NCI-H226 (cell line): ENCODE measurements at places on chromosomes 4 and X.
A peak's percentile ranks its signal among the peaks of the same experiment; 100 is the strongest.

DNA sequence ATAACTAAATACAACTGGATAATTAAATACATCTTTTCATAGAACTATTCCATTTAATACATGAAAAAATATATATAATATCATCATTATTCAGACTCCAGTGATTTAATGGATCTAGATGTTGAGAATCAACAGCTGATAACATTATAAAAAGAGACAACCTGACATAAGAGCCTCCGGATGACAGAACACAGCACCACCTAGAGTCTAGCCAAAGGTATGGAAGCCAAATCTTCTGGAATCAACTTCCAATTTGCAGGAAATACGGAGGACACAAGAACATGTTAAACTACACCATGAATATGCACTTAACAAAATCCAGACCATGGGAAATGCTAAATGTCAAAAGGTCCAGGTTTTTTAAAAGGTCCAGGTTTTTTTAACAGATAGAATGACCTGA, 55.0 kb downstream of the LRBA start:
- DNase-seq = peak; percentile 30

GRCh38 chrX:151019856-151020255, 36.7 kb downstream of the HMGB3 start:
- peak; percentile 18 for DNase-seq

DNA sequence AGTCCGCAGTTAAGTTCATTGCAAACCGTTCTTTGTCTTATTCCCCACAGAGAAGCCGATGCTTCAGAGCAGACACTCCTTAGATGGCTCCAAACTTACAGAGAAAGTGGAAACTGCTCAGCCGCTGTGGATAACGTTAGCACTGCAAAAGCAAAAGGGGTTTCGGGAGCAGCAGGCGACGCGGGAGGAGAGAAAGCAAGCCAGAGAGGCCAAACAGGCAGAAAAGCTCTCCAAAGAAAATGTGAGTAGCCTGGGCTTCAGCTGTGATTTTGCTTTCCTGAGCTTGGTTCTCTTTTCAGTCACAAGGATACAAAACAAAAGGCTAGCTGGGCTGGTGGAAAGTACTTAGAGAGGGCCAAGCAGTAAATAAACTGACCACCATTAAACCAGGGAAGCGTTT, 64.0 kb downstream of the AASDH start:
- DNase-seq = no peak

- no peak for DNase-seq
Observed at GRCh38 chrX:19776753-19777152, 110.6 kb downstream of the SH3KBP1 start.

GRCh38 chr4:157221426-157221894, 932 bp downstream of the GRIA2 start:
- no peak for DNase-seq

DNA sequence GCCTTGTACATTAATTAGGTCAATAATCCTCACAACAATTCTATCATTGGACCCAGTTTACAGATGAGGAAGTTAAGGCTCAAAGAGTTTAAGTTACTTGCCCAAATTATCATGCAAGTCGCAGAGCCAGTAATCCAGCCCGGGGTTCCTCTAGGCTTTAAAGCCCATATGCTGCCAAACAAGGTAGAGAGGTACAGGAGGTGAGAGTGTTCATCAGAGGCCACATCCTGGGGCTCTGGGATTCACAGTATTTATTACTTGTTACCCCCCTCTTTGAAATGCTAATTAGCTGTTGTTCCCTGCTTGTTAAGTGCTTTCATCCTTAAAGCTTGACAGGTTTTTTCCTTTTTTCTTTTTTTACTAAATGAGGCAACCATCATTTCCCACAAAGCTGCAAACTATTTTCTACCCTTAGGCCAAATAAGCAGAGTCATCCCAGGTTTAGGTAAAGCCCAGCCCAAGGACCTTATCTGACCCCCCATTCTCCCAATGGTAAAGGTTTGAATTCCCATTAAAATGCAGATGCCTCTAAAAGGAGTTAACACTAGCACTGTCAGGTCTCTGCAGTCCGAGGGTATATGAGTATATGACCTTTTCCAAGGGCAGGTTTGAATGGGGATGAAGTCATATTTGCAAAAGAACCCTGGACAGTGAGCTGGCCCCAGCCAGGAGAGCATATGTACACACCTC, 150.3 kb downstream of the SOX3 start:
- no peak for DNase-seq

GRCh38 chr4:10353110-10353509, 104.1 kb downstream of the ZNF518B start:
- DNase-seq = no peak

DNA sequence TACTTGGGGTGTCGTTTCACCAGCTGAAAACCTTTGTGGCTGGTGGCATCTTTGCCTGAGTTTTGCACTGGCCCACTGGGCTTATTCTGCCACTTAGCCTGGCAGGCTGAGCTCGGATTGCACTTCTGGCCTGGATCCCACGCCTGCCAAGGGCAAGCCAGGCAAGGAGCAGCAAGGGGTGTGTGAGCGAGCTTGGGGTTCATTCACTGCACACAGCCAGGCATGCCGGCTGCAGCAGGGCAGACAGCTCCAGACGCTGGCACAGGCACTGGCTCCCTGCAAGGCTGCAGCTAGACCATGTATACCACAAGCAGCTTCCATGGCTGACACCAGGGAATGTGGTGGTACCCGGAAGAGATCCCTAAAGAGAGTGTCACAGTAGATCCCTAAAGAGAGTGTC, 476.3 kb downstream of the EPHA5 start:
- DNase-seq = no peak

- no peak for DNase-seq
Observed at GRCh38 chrX:69149466-69150280, 15.6 kb downstream of the PJA1 start.

DNA sequence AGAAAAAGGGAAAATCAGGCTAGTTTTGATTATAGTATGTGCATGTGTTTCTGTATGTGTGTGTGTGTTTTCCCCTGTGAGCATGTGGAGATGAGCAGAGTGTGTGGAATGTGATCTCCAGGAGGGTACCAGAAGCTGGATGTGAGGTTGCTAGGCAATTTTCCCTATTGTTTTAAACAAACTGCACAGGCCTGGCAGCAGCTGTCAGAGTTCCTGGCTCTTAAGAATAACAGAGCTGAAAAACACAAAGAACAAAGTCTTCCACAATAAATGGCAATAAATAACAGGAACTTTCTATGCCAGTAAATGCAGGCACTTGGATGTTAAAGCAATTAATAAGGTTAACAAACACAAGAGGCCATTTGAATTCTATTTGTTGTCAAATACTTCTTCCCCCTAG, 344.6 kb upstream of the CTSO start:
- DNase-seq = peak; percentile 81

- peak; percentile 95 for DNase-seq
Observed at GRCh38 chrX:110087485-110088356, 84.8 kb downstream of the TMEM164 start.

DNA sequence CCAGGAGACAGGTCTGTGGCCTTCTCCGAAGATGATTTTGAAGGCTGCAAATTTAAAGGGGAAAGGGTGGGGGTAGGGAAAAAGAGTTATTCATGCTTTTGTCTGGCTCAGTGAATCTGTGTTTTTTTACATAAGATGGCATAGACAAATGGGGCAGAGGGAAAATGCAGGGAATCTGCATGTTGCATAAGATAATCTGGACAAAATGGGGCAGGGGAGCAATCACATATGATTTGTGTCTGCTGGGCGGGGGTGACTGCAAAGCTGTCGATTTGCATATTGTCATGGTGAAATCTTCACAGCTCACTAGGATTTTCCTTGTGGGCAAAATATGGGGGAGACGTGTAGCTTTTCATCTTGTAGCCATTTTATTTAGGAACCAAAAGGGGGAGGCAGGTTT, 29.4 kb upstream of the GYG2 start:
- no peak for DNase-seq

DNA sequence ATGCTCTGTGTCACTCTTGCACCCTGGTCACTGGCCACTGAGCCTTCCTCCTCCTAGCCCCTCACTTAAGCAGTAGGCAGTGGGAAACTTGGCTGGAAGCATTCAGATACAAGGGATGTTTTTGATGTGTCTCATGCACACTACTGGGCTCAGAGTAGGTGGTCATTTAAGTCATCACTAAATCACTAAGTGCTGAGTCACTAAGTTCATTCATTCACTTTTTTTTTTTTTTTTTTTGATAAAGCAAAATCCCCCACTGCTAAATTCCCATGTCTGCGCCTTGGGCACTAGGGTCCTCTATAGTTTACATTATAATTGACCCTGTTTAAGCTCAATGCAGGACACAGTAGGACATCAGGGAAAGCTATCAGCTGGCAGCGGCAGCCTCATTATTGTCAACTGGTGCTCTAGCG, 182.4 kb upstream of the MBNL3 start:
- DNase-seq = no peak

DNA sequence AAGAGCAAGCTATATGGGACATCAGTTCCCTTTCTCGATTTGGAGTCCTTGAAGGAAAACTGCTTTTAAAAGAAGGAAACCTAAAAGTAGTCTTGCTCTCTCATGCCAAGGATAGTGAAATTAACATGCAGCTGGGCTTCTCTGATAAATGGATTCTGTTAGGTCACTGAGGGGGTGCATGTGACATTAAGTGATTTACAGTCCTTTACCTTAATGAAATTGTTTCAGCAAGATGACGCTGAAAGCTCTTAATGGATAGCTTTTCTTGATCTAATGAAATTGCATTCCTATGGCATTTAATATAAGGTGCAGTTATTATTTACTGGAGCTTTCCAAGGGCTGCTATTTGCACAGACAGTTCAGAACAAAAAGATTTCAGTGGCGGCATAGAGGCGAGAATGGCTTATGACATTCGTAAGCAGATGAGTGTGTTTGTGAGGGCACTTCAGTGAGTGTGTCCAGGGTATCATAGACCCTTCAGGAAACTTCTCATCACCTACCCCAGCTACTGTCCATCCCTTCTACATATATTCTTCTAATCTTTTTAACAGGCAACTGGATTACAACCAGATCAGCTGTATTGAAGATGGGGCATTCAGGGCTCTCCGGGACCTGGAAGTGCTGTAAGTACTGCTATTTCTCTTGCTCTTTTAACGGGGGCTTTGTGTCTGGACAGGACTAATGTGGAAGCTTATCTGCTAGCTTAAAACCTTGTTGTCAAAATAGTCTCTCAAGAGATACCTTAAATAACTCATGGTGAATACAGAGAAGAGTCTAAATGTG, 219.9 kb upstream of the PACRGL start:
- no peak for DNase-seq

DNA sequence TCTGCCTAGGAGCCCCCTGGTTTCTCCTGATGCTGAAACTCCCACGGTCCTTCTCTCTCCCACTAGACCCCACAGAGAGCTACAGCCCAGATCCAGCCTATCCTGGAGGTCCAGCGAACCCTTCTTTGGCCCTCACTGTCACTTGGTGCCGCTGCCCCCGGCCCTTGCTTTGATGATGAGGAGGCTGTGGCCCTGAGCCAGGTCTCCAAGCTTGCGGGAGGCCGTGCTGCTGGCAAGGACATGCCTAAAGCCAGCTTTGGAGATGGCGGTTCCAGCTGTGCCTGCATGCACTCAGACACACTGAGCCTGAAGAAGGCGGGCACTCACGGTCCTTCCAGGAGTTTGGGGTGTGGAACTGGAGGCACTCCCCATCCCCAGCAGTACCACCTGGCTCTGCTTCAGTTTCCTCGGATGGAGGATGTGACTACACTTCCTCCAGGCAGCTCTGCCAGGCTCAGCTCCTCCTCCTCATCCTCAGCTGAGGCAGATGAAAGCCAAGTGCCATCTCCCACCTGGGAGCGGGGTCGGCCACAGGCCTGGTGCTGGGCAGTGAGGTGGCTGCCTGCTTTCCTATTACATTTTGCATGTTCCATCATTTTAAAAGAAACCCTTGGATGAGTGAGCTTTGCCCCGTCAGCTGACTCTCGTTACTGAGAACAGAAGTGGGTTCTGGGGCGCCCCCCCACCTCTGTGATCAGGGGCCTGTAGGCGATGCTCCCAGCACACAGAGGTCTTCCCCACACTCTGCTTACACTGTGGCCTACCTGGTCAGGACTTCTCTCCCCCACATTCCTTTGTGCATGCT, 9.0 kb downstream of the TNIP2 start:
- no peak for DNase-seq

DNA sequence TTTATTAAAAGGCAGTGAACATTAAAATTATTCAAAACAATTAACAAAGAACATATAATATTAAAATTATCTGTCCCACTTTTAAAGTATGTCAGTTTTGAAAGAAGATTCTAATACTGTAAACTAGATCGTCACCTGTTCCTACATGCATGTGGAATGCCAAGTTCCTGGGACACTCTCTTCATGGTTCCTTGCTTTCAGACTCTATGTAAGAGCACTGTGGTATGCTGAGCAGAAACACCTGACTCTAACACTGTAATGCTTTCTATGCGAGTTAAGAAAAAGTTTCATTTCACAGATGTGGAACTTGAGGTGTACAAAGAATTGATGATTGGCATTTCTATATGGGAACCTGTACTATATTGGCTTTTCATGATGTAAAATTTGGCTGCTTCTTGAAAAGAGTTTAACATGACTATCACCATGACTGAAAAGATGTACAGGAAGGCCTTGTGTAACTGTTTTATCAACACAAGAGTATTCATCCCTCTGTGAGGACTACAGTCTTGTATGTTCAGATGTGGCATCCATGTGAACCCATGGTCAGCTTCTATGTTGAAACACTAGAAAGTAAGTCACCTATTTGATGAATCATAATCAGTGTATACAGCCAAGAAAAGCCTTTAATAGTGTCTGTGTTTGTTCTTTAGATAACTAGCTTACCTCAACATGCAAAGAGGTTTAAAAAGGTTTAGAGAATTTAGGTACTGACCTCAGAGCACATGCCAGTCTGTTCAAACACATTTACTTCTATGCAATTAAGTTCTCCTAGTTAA, 354.5 kb downstream of the ARHGAP24 start:
- DNase-seq = peak; percentile 38

- no peak for DNase-seq
Observed at GRCh38 chr4:1366371-1367229, 19.6 kb downstream of the UVSSA start.

- no peak for DNase-seq
Observed at GRCh38 chr4:16492872-16493271, 266.6 kb upstream of the TAPT1 start.

DNA sequence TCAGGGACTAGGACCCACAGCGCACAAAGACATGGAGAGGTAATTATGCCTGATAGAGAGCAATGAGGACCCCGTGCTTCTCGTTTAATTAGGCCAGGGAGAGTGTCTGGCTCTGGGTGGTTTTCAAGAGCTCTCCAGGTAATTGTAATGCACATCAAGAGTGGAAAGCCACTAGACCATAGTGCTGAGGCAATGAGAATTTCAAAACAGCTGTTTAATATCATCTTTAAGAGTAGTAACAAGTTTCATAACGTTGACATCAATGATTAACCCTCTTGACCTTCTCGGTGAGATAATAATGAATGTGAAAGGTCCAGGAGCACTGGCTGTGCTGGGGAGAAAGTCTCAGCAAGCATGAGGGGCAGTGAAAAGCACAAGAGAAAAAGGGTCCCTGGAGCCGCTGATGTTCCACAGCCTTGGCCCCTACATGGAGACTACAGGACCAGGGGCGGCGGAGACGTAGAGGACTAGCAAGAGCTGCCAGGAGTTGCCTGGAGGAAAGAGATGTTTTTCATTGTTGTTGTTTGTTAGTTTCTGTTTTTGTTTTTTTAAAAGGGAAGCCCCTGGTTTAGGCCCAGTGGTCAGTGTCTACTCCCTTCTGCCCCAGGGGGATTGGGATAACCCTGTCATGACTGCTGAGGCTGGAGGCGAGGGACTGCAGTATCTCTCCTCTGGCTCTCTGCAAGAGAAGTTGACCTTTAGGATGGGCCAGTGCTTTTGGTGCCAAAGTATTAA, 14.8 kb upstream of the CXCR3 start:
- DNase-seq = no peak

- no peak for DNase-seq
Observed at GRCh38 chrX:54288277-54288676, 69.6 kb downstream of the WNK3 start.

- peak; percentile 41 for DNase-seq
Observed at GRCh38 chr4:181971411-181971810, 271.8 kb upstream of the TENM3 start.
